ENCODE measurements at places on chromosomes 13 and 19.
A peak's percentile ranks its signal among the peaks of the same experiment; 100 is the strongest.

DNA sequence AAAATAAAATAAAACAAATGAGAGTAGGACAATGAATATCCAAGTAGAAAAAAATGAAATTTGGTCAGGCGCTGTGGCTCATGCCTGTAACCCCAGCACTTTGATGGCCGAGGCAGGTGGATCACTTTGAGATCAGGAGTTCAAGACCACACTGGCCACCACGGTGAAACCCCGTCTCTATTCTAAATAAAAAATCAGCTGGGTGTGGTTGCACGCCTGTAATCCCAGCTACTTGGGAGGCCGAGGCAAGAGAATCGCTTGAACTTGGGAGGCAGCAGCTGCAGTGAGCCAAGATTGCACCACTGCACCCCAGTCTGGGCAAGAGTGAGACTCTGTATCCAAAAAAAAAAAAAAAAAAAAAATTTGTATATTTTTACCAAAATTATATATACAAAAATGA lies 18.2 kb upstream of the ZMYM5 start:
- DNase-seq: no peak

DNA sequence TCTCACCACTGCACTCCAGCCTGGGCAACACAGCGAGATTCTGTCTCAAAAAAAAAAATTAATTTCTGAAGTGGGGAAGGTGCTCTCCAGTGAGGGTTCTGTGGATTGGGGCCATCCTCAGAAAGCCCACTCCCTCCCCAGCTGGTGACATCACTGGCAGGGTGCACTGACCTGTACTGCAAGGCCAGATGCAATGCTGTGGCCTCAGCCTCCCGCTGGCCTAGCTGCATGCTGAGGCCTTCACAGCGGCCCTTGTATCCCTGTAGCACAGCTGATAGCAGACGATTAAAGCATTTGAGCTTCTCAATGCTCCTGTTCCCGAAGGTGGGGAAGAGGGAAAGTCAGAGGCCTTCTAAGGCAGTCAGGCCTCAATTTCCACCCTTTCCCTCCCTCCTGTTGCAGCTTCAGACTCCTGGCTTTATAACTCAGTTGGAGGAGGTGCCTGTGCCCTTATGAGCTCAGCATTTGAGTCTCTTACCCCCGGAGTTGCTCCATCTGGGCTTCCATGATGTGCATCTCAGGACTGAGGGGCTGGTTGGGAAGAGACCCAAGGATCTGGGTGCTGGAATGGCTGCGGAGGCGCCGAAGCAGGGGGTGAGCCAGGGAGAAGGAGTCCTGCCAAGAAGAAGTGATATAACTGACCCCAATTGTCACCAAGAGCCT lies 5.3 kb downstream of the USHBP1 start:
- H3K27me3 ChIP-seq: no peaks in the 10 kb centered on the region
- DNase-seq: no peak
- H3K36me3 ChIP-seq: no peaks in the 10 kb centered on the region
- H3K4me3 ChIP-seq: no peak overlapping the region
- H3K27ac ChIP-seq: no peak overlapping the region
- H3K4me1 ChIP-seq: peaks cover 10% of the 10 kb centered on the region

GRCh38 chr13:78015782-78016181 lies 97.2 kb upstream of the EDNRB start:
- H3K4me3 ChIP-seq: no peak overlapping the region
- no peaks in the 10 kb centered on the region for H3K4me1 ChIP-seq
- H3K27me3 ChIP-seq: no peaks in the 10 kb centered on the region
- no peak overlapping the region for H3K27ac ChIP-seq
- H3K36me3 ChIP-seq: no peaks in the 10 kb centered on the region
- no peak for DNase-seq

GRCh38 chr13:25352230-25352629 lies 19.5 kb upstream of the ATP8A2 start:
- H3K4me1 ChIP-seq: no peaks in the 10 kb centered on the region
- no peak overlapping the region for H3K4me3 ChIP-seq
- H3K36me3 ChIP-seq: no peaks in the 10 kb centered on the region
- no peak overlapping the region for H3K27ac ChIP-seq

DNA sequence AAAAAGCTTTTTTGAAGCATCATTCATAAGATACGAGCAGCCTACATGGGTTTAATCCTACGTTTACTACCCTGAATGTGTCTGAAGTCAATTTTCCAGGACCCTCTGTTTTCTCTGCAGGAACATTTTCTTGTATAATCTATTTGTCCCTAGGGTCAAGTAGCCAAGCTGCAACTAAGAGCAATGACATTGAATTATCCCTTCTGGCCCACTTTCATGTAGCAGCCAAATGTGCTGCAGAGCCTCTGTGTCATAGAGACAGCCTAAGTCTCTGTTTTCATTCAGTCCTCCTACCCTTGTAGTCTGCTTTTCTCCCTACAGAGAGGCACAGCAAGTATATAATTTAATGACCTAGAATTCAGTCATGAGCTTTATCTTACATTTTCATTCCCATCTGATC lies 82.1 kb downstream of the ZAR1L start:
- H3K4me1 ChIP-seq: peaks cover 8% of the 10 kb centered on the region
- DNase-seq: no peak
- no peak overlapping the region for H3K27ac ChIP-seq
- H3K27me3 ChIP-seq: no peaks in the 10 kb centered on the region
- H3K36me3 ChIP-seq: no peaks in the 10 kb centered on the region

DNA sequence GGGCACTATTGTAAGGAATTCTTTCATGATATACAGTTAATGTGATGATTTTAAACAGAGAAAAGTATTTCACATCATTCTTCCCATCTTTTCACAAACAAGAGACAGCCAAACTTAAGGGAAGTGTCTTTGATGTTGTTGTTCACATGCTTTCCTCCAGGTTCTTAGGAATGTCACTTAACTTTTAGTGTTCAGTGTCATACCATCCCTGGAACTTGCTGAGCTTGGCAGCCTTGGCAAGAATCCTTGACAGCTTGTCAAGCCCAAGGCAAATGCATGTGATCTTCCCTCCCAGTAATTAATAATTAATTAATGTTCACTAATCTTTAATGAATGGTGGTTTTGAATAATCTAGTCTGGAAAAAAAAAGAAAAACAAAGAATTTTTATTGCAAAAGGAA lies 727.9 kb upstream of the PRR20A start:
- H3K27ac ChIP-seq: no peak overlapping the region
- no peaks in the 10 kb centered on the region for H3K4me1 ChIP-seq
- no peak for DNase-seq
- no peak overlapping the region for H3K4me3 ChIP-seq
- H3K36me3 ChIP-seq: no peaks in the 10 kb centered on the region

DNA sequence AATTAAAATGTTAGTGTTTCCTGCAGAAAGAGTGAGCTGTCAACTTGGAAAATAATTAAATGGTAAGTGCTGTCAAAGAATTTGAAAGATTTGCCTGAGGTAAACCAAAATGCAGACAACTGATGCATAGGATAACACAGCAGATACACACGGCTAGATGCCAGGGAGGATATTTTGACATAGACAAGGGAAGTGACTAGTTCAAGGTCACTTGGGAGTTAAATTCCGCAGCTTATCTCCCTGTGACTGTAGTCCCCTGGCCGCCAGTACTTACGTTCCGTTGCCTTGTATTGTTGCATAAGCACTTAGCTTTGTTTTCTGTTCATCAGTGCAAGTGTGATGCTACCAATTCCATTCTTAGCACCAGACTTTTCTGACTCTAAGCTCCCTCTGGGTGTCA lies 247.3 kb upstream of the MAB21L1 start:
- H3K4me1 ChIP-seq: no peaks in the 10 kb centered on the region
- H3K27me3 ChIP-seq: no peaks in the 10 kb centered on the region
- no peak overlapping the region for H3K27ac ChIP-seq
- H3K36me3 ChIP-seq: no peaks in the 10 kb centered on the region
- H3K4me3 ChIP-seq: no peak overlapping the region

DNA sequence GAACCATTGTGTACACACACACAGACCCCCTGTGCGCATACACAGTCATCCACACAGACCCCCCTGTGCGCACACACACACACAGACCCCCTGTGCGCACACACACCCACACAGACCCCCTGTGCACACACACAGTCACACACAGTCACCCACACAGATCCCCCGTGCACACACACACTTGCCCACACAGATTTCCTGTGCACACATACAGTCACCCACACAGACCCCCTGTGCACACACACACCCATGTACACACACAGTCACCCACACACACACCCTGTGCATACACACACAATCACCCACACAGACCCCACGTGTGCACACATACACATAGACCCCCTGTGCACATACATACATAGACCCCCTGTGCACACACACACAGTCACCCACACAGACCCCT lies 106.1 kb downstream of the HSPH1 start:
- H3K27me3 ChIP-seq: no peaks in the 10 kb centered on the region
- H3K4me3 ChIP-seq: no peak overlapping the region
- H3K36me3 ChIP-seq: no peaks in the 10 kb centered on the region
- no peaks in the 10 kb centered on the region for H3K4me1 ChIP-seq

GRCh38 chr19:39171479-39172465 lies 25.0 kb upstream of the NCCRP1 start:
- DNase-seq: no peak
- no peak overlapping the region for H3K4me3 ChIP-seq
- no peaks in the 10 kb centered on the region for H3K36me3 ChIP-seq

DNA sequence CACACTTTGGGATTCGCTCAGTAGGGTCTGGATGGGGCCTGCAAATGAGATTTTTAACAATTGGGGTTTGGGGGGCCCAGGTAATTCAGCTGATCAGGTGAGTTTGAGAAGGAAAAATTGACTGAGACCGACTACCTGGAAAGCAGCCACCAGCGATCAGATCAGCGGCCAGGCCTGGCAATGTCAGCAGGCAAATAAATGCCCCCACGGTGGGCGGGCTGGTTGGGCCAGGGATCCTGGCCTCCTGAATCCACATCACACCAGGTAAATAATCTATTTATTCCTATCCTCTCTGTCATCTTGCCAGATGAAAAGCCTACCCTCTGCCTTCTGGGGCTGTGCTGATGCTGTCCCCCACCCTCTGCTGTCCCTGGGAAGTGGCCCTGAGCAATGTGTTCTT lies 9.4 kb downstream of the NAPA start:
- H3K27ac ChIP-seq: no peak overlapping the region
- DNase-seq: no peak
- H3K27me3 ChIP-seq: no peaks in the 10 kb centered on the region
- no peaks in the 10 kb centered on the region for H3K36me3 ChIP-seq

GRCh38 chr13:95106562-95106961 lies 194.7 kb downstream of the ABCC4 start:
- 0 out of 2 replicates have a peak, but pooled peaks cover 2% of the 10 kb centered on the region for H3K36me3 ChIP-seq
- no peaks in the 10 kb centered on the region for H3K27me3 ChIP-seq
- no peaks in the 10 kb centered on the region for H3K4me1 ChIP-seq
- DNase-seq: no peak
- no peak overlapping the region for H3K4me3 ChIP-seq
- H3K27ac ChIP-seq: no peak overlapping the region

GRCh38 chr19:38650172-38650775 lies 2.8 kb downstream of the ACTN4 start:
- H3K4me1 ChIP-seq: peaks cover 58% of the 10 kb centered on the region
- peak overlapping the region; percentile 88 for H3K27ac ChIP-seq
- H3K27me3 ChIP-seq: no peaks in the 10 kb centered on the region
- 0 out of 2 replicates have a peak, but pooled peaks cover 1% of the 10 kb centered on the region for H3K36me3 ChIP-seq

DNA sequence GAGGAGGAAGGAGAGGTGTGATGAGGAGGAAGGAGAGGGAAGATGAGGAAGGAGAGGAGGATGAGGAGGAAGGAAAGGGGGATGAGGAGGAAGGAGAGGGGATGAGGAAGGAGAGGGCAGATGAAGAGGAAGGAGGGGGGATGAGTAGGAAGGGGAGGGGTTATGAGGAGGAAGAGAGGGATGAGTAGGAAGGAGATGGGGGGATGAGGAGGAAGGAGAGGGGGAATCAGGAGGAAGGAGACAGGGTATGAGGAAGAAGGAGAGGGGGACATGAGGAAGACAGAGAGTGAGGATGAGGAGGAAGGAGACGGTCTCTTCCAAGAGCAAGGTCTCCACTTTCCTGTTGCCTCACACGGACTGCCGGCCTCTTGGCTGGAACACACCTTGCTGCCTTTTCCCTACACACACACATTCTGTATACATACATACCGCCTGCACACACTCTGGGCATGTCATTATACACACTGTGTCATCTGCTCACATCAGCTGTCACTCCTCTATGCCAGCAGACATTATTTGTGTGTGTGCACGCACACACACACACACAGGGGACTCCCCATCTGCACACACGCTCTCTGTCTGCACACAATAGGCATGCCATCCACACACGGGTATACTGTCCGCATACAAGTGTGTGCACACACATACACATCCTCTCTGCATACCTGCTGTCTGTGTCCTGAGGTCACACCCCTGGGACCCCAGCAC lies 11.1 kb upstream of the VSTM2B start:
- no peaks in the 10 kb centered on the region for H3K27me3 ChIP-seq
- no peak overlapping the region for H3K27ac ChIP-seq
- no peaks in the 10 kb centered on the region for H3K4me1 ChIP-seq
- H3K4me3 ChIP-seq: no peak overlapping the region

GRCh38 chr13:28129911-28130693 lies 8.2 kb upstream of the PAN3 start:
- H3K4me1 ChIP-seq: peaks cover 5% of the 10 kb centered on the region
- no peak for DNase-seq
- H3K4me3 ChIP-seq: no peak overlapping the region
- H3K36me3 ChIP-seq: no peaks in the 10 kb centered on the region

DNA sequence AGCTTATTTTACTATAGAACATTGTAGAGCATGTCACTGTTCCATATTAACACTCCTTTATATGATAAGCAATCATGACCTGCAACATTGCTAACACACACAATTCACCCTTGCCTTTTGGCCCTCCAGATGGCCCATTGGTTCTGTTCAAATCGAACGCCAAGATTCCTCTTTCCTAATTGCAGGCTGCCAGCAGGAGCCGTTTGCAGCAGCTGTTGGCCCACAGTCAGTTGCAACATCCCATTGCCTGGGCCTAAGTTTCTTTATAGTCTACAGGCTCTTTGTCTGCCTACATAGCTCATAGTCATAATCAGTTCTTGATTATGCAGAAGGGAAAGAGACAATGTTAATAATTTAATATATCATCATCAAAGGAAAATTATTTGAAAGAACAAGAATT lies 37.6 kb downstream of the KCTD12 start:
- no peaks in the 10 kb centered on the region for H3K36me3 ChIP-seq
- no peaks in the 10 kb centered on the region for H3K4me1 ChIP-seq
- no peak for DNase-seq
- H3K4me3 ChIP-seq: no peak overlapping the region

DNA sequence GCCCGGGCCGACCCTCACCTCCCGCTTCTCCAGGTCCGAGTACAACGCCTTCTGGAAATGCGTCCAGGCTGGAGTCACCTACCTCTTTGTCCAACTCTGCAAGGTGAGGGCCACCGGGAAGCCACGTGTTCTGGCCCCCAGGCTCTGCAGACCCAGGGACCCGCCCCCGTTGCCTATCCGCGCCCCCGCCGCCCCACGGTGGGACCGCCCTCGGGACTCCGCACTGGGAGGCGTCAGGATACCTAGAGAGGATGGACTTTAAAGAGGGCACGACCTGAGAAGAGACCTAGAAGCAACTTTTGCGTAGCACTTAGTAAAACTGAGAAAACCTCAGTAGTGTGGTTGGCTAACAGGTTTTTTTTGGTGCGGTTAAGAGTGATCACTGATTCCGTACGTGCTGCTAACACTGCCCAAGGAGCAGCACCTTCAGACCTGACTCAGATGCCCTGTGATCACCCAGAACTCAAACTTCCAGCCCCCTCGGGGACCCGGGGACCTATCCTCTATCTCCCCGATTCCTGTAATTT lies 492 bp downstream of the TMEM147 start:
- H3K4me1 ChIP-seq: peaks cover 14% of the 10 kb centered on the region
- H3K27me3 ChIP-seq: no peaks in the 10 kb centered on the region
- H3K27ac ChIP-seq: peak overlapping the region; percentile 91

GRCh38 chr19:35856546-35857149 lies at the start of gene KIRREL2:
Gene KIRREL2 (plus strand): TSS chr19:35856911. CDS start chr19:35857120, 209 bp downstream.
- DNase-seq: peak; percentile 25
- H3K4me3 ChIP-seq: peak within 1 kb of the TSS; percentile 38
- no peak within 1 kb of the TSS for H3K27ac ChIP-seq
- no peaks in the 10 kb centered on the region for H3K36me3 ChIP-seq
- no peaks in the 10 kb centered on the region for H3K27me3 ChIP-seq
- peaks cover 16% of the 10 kb centered on the region for H3K4me1 ChIP-seq

Data from Caco-2 (cell line).